Neural progenitor cell (in vitro differentiated cells): ENCODE measurements at places on chromosomes 3 and 15. TPM values are rescaled to one million over a fixed set of nuclear protein-coding genes. Genes with fewer than 3 reads are reported as not detected.

- no peak for DNase-seq
Observed at GRCh38 chr3:9718118-9718517, 13.4 kb upstream of the BRPF1 start.

DNA sequence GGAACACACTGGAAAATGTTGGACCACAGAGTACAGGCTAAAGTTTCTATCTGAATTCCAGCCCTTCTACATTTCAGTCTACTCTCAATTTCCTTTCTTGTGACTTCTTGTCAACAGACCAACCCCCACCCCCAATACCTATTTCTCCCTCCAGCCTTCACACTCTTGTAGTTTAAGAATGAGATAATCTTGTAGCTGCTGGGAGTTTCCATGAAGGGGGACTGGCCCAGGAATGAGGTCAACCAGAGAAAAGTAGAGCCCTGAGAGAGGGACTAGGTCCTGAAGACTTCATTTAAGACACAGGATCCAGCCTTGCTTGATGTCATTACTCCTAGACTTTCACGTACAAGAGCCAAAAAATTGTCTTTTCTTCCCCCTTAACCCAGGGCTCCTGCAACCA is 29.5 kb upstream of the FAM107A start:
- DNase-seq = no peak

- no peak for DNase-seq
Observed at GRCh38 chr15:72766780-72767179, 16.8 kb downstream of the ADPGK start.

- DNase-seq = no peak
Observed at GRCh38 chr3:186983659-186984058, 53.3 kb downstream of the ST6GAL1 start.

DNA sequence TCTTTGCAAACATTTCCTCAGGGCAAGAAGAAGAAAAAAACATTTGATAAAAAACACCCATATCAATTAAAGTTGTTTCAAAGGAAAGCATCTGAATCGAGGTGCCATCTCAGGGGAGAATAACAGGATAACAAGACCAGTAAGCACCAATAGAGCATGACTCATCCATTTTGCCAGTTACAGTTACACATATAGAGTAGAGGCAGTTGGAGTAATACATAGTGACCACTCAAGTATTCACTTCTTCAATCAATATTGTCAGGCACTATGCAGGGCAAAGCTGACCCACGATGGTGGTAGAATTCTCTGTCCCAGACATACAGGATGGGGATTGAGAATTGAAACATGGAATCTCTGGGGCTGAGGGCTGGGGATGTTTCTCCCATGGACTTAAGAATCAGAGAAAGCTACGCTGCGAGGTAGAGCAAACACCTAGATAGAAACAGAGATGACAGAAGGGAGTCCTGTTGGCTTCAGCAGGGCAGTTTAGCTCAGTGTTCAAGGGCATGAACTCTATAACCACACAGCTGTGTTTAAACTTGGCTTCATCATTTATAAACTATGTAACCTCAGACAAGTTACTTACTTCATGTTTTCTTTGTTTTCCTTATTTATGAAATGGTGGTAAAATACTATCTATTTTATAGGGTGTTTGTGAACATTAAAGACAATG is 186.4 kb upstream of the NANOGP8 start:
- DNase-seq = no peak

The DISP2 gene
- total RNA-seq = 0.06 TPM in 1 of 2 replicates, not detected in the other

DNA sequence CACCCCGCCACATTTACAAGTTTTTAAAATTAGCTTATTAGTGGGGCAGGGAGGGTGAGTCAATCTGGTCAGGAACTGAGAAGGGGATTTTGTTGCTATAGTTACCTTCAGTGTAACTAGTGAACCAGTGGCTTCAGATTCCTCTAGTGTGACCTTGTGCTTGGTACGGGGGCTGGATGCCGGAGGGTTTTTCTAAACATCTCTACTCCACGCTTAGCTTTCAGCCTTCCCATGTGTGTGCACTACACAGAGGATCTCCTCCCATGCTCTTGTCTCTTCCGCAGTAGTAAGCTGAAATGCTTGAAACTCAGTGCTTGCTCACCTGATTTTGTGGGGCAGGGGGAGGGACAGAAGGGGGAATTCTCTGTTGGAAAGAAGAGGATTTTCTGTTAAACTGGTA is 67.9 kb upstream of the AKAP13 start:
- DNase-seq = no peak

The QARS1 gene
- total RNA-seq = 240 and 347 TPM in 2 replicates

GRCh38 chr3:66889750-66890494 is 108.2 kb upstream of the KBTBD8 start:
- no peak for DNase-seq

- peak; percentile 40 for DNase-seq
Observed at GRCh38 chr15:79035111-79035601, 55.4 kb downstream of the RASGRF1 start.

DNA sequence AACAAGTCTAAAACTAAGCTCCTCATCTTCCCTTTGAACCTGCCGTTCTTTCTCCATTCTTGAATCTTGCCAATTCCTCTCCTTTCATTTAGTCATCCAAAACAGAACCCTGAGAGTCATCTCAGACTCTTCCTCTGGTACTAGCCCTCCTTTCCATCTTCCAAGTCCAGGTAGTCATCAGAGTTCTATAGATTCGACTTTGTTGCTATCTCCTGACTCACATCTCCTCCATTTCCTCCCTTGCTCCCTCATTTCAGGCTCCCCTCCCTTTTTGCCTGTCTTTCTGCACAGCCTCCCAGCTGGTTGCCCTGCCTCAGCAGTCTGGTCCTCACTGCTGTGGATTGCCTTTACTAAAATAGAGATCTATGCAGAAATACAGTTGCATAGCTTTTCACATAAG is 4.7 kb downstream of the ATG7 start:
- no peak for DNase-seq

GRCh38 chr15:57649138-57649537 is 57.4 kb upstream of the POLR2M start:
- DNase-seq = no peak

GRCh38 chr3:38360345-38360744 is 13.8 kb downstream of the XYLB start:
- DNase-seq = no peak

The C15orf62 gene
- not detected in 2 replicates for total RNA-seq

The UBE2E2 gene
- 86.2 and 89.8 TPM in 2 replicates for total RNA-seq

The A4GNT gene
- total RNA-seq = not detected in 2 replicates

- no peak for DNase-seq
Observed at GRCh38 chr15:38631119-38632075, 66.8 kb upstream of the RASGRP1 start.

The RBP2 gene
- total RNA-seq = not detected in 2 replicates

- DNase-seq = no peak
Observed at GRCh38 chr3:126533506-126533905, 9.6 kb downstream of the CHST13 start.

DNA sequence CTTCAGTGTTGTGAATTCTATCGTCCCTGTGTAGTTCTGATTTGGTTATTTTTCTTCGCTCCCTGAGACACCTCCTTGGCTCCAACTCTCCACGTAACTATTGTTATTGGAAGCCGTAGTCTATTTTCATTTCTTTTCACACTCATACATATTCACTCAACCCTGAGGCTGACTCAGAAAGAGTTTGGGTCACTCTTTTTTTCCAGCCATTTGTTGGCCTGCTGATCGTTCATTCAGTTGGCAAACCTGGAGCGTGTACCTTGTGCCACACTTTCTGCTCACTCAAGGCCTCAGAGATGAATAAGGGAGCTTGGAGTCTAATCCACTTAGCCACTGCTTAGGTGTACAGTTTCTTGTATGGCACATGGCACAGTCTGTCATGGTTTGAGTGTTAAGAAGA is 22.4 kb downstream of the GYG1 start:
- no peak for DNase-seq

The TGM5 gene
- not detected in 2 replicates for total RNA-seq

The LRRC3B gene
- total RNA-seq = 7.2 and 8.2 TPM in 2 replicates

- no peak for DNase-seq
Observed at GRCh38 chr3:177602601-177603147, 405.4 kb upstream of the TBL1XR1 start.

The CMTM6 gene
- 62.0 and 70.2 TPM in 2 replicates for total RNA-seq

The VGLL3 gene
- total RNA-seq = 1.2 and 1.8 TPM in 2 replicates

- DNase-seq = no peak
Observed at GRCh38 chr3:49410066-49410845, 1.5 kb downstream of the RHOA start.

The CHRD gene
- 2.3 and 6.8 TPM in 2 replicates for total RNA-seq

The TIMP4 gene
- total RNA-seq = 0.07 and 0.15 TPM in 2 replicates

The SLC12A8 gene
- 2.2 and 4.6 TPM in 2 replicates for total RNA-seq

DNA sequence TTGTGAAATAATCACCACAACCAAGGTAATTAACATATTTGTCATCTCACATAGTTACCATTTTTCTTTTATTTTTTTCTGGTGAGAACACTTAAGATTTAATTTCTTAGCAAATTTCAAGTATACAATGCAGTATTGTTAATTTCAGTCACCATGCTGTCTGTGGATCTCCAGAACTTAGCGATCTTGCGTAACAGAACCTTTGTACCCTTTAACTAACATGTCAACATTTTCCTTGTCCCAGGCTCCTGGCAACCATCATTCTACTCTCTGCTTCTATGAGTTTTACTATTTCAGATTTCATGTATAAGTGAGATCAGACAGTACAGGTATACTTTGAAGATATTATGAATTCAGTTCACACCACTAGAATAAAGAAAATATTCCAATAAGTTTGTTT is 154.4 kb downstream of the KCNAB1 start:
- no peak for DNase-seq

The DUOXA2 gene
- not detected in 2 replicates for total RNA-seq

The PATL2 gene
- 0.68 TPM in 1 of 2 replicates, not detected in the other for total RNA-seq

DNA sequence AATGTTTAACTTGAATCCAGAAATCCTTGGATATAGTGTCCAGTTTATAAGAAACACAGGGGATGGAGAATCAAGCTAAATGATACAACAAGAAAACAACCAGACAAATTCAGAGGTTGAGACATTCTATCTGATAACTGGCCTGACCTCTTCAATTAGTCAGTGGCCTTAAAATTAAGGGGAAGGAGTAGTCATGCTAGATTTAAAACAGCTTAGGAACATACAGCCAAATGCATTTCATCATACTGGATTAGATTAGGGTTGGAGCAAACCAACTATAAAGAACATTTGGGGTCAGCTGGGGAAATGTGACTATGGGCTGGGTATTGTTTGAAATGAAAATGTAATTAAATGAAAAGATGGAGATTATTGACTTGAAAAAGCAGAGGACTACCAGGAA is 53.3 kb downstream of the PPARG start:
- no peak for DNase-seq

- peak; percentile 71 for DNase-seq
Observed at GRCh38 chr3:128482666-128483656, 10.0 kb downstream of the GATA2 start.

DNA sequence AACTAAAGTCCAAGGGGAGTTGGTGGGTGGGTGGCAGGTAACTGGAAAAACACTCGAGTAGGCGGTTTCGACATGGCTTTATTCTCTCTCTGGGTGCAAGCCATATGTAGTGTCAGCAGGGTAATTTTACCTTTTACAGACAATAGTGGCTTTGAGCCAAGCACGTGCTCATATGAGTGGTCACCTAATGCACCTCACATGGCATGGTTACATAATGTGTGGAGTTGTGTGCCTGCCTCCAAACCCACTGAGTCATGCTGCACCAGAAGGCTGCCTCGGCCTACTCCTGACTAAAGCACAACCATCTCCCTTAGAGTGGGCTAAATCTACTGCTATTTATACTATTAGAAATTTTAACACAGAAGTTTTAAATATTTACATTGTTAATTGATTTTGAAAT is 16.5 kb downstream of the CCRL2 start:
- no peak for DNase-seq

DNA sequence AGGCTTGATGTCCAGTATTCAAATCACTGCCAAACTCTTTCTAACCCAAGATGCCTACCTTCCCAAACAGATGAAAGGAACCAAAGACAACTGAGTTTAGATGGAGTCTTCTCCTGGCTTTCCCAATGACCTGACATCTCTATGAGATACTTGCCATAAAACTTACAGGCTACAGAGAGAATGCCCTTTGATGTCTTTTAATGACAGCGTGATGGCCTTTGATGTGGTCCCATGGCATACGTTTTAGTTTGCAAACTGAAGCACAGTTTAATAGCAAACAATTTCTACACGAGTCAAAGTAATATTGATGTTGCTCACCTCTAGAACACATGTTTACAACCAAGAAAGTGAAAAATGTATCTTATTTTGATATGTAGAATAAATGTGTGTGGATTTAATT is 73.2 kb downstream of the ZIC4 start:
- no peak for DNase-seq

GRCh38 chr15:70532531-70533186 is 230.7 kb downstream of the UACA start:
- DNase-seq = no peak

The IGSF11 gene
- 2.7 and 4.1 TPM in 2 replicates for total RNA-seq

The GXYLT2 gene
- total RNA-seq = 1.5 and 3.6 TPM in 2 replicates

The TF gene
- 0.77 TPM in 2 replicates for total RNA-seq

DNA sequence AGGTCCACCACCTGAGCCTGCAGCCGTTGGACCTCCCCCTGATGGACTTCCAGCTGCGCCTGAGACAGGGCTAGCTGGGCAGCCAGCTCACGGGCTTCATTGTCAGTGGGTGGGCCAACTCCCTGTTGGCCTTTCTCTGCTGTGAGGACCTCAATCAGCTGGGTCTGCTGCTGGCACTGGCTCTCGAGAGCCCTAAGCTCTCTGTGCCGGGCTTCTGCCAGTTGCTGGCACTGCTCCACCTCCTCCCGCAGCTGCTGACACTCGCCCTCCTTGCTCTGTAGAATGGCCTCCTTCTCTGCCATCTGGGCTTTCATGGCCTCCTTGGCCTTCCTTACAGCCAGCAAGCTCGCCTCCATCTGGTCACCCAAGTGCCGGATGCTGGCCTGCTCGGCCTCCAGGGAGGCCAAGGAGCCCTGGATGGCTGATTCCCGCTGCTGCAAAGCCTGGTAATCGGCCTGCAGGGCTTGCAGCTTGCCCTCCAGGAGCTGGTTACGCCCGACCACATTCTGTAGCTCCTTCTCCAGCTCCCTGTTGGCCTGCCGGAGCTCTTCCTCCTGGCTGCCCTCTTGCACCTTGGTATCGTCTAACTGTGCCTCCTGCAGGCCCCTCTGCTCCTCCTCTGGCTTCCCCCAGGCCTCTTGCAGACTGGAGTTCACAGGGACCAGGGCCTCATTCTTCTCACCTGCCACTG is 23.8 kb downstream of the CXCR6 start:
- DNase-seq = no peak
